ENCODE measurements at places on chromosomes 12 and 14.

- peak; percentile 27 for DNase-seq
These were observed 165.1 kb downstream of the MON2 start for GRCh38 chr12:62631471-62632410.

- no peak for DNase-seq
These were observed 18.3 kb downstream of the NCKAP5L start for GRCh38 chr12:49809906-49810389.

DNA sequence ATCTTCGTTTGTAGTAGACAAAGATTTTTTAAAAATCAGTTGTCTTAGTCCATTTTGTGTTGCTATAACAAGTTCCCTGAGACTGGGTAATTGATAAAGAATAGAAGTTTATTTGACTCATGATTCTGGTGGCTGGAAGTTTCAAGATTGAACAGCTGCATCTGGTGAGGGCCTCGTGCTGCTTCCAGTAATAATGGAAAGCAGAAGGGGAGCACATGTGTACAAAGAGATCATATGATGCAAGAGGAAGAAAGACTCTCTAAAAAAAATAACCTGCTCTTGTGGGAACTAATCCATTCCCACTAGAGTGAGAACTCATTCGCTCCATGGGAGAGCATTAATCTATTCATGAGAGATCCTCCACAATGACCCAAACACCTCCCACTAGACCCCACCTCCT lies 24.8 kb downstream of the MUCL1 start:
- DNase-seq: no peak

- DNase-seq: peak; percentile 39
These were observed 1.1 kb downstream of the ARID2 start for GRCh38 chr12:45730348-45731189.

- DNase-seq: no peak
These were observed 41.9 kb upstream of the ZFP36L1 start for GRCh38 chr14:68834816-68835215.

- no peak for DNase-seq
These were observed 109.7 kb downstream of the GPATCH2L start for GRCh38 chr14:76261371-76261811.

DNA sequence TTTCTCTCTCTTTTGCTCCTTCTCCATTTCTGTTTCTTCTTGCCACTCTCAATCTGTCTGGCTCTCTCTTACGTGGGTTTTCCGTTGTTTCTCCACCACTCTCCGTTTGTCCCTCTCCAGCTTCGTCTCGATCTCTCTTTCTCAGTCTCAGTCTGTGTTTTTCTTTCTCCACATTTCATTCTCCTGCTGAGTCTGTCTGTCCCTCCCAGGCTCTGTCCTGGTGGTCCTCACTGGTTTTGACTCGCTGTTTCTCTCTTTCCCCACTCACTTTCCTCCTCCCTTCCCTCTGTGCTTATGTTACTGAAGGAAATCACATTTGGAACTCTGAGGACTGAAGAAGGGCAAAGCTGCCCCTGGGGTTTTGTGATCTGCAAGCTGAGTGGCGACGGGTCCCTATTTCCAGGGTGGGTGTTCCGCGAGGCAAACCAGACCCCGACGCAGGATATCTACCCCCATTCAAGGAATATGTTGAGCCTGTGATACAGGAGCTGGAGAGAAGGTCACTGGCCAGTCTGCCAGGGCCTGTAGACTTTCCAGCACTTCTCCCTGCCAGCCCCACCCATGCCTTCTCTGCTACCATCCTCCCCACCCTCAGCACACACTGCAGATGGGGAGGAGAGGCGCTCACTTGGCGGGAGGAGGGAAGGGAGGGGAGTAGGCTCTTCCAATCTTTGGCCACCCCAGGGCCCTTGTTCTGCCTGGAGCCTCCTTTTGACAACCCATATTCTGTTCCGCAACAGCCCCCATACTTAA lies 102.7 kb upstream of the MAP1LC3B2 start:
- no peak for DNase-seq

GRCh38 chr12:6868211-6869048 lies 1.1 kb downstream of the TPI1 start:
- DNase-seq: no peak

DNA sequence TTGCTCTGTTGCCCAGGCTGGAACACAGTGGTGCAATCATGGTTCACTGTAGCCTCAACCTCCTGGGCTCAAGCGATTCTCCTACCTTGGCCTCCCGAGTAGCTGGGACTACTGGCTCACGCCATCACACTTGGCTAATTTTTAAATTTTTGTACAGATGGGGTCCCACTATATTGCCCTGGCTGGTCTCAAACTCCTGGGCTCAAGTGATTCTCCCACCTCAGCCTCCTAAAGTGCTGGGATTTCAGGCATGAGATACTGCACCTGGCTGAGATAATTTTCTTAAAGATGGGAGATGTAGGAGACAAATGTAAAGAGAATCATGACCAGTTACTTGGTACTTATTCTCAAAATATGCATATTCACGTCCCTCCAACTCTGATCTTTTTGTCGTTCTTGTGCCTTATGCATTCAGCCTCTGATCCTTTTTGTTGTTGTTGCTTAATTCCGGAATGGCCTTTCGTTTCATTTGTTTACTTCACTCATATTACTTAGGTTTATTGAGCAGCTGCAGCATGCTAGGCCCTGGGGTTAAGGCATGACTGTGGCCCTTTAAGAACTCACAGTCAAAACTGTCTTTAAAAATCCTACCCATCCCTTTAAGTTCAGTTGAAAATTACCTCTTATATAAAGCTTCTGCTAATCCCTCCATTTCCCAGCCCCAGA lies 8.9 kb downstream of the RBMS2 start:
- no peak for DNase-seq

DNA sequence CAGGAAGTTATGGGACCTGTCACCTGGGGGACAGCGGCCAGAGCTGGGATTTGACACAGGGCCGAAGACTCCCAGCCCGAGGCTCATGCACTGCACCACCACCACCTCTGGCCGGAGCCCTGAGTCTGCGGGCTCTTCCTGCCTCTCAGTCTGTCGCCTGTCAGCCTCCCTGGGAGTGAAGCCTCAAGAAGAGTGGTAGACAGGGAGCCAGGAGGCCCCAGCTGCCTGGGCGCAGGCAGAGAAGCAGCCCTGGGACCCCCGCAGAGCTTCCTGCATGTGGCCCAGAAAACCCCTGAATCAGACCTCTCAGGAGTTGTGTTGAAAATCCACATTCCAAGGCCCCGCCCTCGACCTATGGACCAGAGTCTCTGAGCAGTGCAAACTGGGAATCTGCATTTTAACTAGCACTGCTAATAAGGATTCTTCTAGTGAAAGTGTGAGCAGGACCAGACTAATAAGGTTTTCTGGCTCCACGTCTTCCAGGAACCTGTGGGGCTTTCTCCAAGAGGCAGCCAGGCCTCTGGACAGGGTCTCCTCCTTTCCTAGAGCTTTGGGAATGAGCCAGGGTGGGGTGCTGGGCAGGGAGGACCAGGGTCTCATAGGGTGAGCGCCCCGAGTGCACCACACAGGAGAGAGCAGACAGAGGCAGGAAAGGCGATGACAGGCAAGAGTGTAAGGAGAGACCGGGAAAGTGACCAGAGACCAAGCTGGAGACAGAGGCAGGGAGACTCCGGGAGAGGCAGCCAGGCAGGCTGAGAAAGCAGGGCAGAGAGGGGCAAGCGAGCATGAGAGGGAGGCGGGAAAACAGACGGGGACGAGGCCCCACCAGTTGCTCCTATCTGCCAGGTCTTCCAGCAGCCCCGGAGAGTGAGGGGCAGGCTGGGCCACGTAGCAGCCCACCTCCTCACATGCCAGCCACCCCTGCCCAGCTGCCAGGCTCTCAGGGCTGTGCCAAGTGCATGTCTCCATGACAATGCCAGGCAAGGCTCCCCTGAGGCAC lies 112.4 kb downstream of the BCL11B start:
- DNase-seq: no peak

- no peak for DNase-seq
These were observed 278.5 kb downstream of the PRKD1 start for GRCh38 chr14:29649170-29649569.

GRCh38 chr14:55457496-55457895 lies 17.1 kb upstream of the TBPL2 start:
- no peak for DNase-seq

DNA sequence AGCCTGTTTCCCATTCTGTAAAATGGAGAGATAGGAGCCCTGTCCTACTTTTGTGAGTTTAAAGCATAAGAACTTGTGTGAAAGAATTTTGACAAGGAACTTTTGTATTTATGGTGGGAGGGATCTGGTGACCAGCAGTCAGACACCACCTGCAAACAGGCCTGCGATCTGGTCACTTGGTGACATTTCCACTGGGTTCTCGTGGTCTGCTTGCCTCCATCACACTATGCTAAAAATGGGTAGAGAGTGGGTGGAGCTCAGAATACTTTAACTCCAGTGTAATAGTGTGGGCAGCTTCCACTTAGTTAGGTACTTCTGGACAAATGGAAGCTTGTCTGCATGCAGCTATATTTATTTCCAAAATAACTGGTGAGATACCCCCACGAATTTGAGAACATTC lies 26.5 kb upstream of the PLXNC1 start:
- DNase-seq: no peak

- no peak for DNase-seq
These were observed 28.8 kb downstream of the KLRK1 start for GRCh38 chr12:10361084-10361483.

DNA sequence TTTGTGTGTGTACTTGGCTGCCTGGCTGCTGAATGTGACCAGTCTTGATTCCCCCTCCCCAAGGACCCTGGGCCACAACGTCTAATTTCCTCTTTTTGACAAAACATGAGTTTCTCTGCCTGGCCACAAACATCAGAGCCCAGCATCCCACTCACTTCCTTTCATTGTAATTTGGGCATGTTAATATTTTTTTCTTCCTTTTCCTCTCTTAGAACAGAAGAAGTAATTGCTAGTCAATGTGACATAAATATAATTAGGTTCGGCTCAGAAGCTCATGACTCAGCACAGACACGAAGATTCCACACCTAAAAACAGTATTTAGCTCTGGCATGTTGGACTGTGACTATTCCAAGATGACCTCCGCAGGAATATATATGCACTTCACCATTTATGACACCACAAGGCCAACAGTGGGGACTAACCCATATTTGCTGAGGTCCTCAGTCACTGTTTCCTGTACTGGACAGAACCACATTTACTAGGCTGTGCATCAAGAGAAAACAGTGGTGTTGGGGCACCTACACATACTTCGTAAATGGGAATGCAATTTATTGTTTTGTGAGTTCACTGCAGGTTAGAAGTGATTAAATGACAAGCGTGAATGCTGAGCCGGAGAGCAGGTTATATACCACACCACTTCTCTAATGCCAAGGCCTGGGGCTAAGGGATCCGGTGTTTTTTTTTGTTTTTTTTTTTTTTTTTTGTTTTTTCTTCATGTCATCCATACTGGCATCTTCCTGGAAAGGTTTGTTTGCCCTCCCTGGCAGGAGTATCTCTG lies 4.2 kb downstream of the GSG1 start:
- DNase-seq: no peak

- no peak for DNase-seq
These were observed 51.3 kb upstream of the AMN1 start for GRCh38 chr12:31780096-31780495.

GRCh38 chr14:67409461-67409860 lies 2.5 kb downstream of the PLEK2 start:
- DNase-seq: no peak

- DNase-seq: no peak
These were observed 898.4 kb downstream of the SLC16A7 start for GRCh38 chr12:60494244-60494643.

GRCh38 chr12:77553976-77554619 lies 276.6 kb upstream of the NAV3 start:
- DNase-seq: no peak

DNA sequence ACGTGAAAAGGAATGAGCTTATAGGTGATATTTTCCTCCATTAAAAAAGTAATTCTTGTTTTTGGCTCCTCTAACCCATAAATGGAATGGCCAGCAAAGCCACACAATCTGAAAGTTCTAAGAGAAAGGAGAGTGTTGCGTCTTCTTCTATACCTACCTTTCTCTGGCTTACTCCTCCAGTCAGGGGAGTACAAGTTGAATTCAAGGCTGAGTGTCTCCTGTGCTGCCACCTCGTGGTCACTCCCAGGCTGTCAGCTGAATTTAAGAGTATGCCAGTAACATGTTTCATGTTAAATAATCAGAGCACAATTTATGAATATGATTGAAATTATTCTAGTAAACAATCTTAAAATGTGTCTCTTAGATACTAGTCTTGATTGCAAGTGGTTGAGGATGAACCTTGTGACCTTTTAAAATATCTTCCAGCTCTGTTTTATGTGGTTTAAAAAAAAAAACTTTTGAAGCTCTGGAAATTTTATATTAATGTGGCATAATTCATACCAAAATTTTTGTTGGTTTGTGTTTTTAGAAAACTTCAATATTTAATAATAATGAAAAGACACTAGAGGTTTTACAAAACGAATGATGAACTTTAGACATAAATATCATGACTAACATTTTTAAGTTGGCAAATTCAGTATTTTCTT lies 31.7 kb downstream of the PTHLH start:
- peak; percentile 37 for DNase-seq

GRCh38 chr14:35526962-35527361 lies 7.0 kb upstream of the INSM2 start:
- no peak for DNase-seq

DNA sequence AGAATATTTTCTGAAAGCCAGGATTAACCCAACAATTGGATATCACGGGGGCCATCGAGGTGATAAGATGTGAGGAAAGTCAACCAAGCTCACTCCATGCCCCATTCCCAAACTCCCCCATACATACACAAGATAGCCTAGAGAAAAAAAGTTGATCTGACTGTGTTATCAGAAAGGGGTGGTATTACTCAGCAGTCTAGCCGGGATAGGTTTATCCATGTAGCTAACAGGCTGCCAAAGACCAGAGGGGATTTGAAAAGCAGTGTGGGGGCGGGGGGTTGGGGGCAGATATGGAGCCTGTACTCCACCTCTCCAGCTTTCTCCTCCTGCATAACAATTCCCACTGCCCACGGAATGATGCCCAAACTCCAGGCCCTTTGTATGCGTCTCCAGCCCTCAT lies 13.2 kb upstream of the MAP1LC3B2 start:
- no peak for DNase-seq

GRCh38 chr14:68306265-68306933 lies 486.5 kb downstream of the ZFP36L1 start:
- no peak for DNase-seq

- no peak for DNase-seq
These were observed 211.0 kb upstream of the FAR2 start for GRCh38 chr12:28938056-28938455.

- DNase-seq: no peak
These were observed 281.9 kb upstream of the SYT10 start for GRCh38 chr12:33721561-33721960.

- DNase-seq: peak; percentile 29
These were observed 75.2 kb downstream of the PITPNM2 start for GRCh38 chr12:123075646-123076171.

DNA sequence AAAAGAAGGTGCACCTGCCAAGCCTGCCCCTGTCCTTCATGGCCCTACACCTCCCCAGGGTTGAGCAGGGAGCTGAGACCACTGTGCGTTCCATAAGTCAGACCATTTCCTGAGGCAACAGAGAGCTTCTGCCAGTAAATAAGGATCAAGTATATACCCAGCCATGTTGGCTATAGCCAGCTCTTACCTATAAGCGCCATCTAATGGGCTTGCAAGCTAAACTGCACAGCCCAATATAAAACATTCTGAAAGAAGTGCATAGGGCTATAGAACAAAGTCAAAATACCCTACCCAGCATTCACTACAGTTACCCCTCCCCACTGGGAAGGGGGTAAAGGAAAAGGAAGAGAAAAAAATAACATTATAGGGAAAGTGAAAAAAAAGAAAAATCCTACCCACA lies 59.3 kb upstream of the SCAF11 start:
- no peak for DNase-seq

GRCh38 chr14:60508707-60509437 lies at the start of gene SIX6:
Gene SIX6 (plus strand): TSS chr14:60509146. CDS start chr14:60509399, 253 bp downstream.
- DNase-seq: no peak

Data from hypothalamus (tissue), 51 donors.